Foreskin keratinocyte (primary cell): ENCODE measurements at places on chromosomes 3 and 15. TPM values are rescaled to one million over a fixed set of nuclear protein-coding genes. Genes with fewer than 3 reads are reported as not detected.

Gene DAZL
- not detected in 2 replicates for total RNA-seq

- peak; percentile 34 for DNase-seq
Measured at GRCh38 chr15:101207867-101208288, 44.0 kb downstream of the CHSY1 start.

DNA sequence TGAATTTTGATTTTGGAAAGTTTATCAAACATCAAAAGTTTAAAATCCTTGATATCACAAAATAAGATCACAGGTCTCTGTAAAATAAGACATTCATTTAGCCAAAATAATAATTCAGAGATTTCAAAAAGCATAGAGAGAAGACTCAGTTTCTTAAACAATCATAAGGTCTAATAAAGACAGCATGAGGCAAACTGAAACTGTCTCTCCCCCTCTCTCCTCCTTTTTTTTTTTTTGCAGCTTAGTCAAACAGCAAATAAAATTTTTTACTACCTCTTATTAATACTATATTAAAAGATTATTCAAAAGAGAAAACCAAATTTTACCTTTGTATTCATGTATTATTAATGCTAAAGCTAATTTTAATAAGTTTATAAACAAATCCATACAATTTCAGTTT, 57.4 kb downstream of the OSTN start:
- DNase-seq: no peak

DNA sequence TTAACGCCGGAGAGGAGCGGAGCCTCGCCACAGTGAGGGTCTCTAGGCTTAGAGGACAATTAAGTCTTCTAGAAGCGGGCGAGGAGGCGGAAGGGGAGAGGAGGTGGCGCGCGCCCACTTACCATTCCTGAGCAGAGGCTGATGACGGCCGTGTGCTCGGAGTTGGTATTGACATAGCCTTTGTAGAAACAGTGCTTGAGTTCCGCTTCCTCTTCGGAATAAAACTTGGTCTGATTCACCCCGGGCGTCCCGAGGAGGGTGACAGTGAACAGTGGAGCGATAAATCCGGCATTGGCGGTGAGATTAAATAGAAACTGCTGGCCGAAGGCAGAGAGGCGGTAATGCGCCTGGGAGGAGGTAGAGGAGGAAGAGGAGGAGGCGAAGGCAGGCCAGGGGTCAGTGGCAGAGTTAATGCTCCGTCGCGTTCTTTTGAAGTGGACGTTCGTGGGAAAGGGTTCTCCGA, 1.3 kb downstream of the ADAMTS9 start:
- DNase-seq: peak; percentile 53

Gene ZNF774
- total RNA-seq: 1.9 and 2.2 TPM in 2 replicates

Gene FOXL2NB
- total RNA-seq: 0.25 and 0.92 TPM in 2 replicates

Gene ACAN
- not detected in 2 replicates for total RNA-seq

DNA sequence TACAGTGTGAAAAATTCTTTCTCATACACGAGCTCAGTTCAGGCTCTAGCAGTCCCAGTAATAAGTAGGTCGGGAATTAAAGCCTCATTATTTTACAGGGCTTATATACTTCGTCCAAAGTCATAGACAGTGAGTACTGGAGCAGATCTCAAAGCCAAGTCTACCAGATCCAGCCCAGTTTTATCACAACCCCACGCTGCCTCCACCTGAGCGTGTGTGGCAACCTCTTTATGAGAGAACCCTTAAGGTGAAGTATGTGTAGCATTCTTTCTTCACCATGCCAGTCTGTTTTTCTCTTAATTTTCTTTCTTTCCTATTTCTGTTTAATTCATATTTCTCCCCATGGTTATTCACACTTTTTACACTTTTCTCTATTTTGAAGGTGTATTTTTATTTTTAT, 574.6 kb upstream of the ARPP21 start:
- no peak for DNase-seq

DNA sequence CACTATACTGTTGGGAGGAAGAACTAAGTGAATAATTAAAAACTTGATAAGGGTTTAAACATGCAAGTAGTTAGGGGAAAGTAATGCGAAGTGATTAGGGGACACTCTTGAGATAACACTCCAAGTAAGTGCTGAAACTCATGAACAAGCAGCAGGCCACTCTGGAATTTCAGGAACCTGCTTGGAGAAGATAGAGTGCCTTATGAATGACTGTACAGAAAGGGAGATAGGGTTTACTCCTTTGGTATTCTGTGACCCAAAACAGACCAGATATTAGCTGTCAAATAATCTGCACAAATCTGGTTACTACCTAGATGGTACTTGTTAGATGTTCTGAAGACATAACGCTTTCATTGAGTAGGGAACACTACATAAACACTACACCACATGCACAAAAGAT, 85.6 kb downstream of the FRMD4B start:
- DNase-seq: no peak

DNA sequence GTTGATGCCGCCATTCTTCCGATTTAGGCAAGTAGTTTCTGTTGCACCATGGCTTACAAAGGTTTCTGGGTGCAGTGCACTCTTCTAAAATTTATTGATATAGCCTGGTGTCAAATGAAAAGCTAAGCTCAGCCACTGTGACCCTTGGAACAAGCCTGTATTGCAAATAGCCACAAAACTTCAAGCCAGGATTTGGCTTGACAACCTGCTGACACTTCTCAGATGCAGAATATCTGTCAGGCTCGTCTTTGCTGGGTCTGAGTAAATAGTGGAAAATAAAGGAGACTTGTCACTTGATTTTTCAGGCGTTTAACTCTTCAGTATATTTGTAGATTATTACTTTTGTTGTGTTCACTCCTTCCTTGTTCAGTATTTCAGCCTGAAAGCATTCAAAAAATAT, 871.8 kb downstream of the OTOL1 start:
- no peak for DNase-seq

Gene SOX2
- total RNA-seq: 0.07 and 0.32 TPM in 2 replicates

- DNase-seq: no peak
Measured at GRCh38 chr3:28761375-28761774, 412.8 kb upstream of the AZI2 start.

- no peak for DNase-seq
Measured at GRCh38 chr3:42182555-42182954, 83.4 kb downstream of the CCK start.

DNA sequence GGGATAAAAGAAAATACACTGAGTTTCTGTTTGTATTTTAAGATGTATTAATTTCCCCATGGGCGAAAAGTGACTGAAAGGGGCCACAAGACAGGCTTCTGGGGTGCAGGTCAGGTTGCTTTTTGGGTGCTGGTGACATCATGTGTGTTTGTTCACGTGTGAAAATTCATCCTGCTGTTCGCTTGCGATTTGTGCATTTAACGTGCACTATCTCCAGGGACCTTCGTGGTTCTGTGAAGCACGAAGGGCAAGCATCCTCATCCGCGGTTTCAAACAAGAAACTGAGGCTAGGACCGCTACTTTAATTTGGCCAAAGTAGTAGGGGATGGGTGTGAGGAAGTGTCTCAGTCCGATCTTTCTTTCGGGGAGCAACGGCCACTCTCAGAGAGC, 1.6 kb upstream of the SMAD6 start:
- no peak for DNase-seq

Gene CLDN11
- 4.8 and 22.6 TPM in 2 replicates for total RNA-seq

DNA sequence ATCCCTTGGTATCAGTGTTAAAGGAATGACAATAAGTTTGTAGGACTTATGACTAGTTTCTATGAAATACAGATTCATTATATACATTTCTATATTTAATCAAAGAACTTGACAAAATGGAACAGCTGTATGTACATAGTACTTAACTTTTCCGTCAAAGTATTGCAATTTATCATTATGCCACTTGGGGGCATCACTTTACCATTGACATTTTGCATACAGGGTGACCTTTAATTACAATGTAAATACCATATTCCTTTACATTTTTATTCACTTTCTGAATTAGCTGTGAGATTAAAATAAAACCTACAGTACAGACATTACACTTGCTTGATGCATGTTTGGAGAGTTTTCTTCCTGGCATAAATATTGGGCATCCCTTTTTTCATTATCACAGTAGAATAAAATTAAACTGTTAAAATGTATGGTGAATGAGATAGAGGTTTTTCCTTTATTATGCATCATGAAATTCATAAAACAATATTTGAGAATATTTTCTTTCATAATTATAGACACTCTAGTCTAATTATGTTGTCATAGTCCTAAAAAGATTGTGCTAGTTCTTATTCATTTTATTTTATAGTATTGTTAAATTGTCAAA, 6.9 kb downstream of the NEK11 start:
- DNase-seq: no peak

DNA sequence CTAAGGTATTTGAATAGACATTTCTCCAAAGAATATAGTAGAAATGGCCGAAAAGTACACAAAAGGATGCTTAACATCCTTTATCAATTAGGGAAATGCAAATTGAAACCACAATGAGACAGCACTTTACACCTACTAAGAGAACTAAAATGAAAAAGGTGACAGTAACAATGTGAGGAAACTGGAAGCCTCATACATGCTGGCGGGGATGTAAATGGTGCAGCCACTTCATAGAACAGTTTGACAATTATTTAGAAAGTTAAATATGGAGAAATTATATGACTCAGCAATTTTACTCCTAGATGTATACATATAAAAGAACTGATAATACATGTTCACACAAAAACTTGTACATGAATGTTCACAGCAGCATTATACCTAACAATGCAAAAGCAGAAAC, 13.4 kb downstream of the SPICE1 start:
- no peak for DNase-seq

DNA sequence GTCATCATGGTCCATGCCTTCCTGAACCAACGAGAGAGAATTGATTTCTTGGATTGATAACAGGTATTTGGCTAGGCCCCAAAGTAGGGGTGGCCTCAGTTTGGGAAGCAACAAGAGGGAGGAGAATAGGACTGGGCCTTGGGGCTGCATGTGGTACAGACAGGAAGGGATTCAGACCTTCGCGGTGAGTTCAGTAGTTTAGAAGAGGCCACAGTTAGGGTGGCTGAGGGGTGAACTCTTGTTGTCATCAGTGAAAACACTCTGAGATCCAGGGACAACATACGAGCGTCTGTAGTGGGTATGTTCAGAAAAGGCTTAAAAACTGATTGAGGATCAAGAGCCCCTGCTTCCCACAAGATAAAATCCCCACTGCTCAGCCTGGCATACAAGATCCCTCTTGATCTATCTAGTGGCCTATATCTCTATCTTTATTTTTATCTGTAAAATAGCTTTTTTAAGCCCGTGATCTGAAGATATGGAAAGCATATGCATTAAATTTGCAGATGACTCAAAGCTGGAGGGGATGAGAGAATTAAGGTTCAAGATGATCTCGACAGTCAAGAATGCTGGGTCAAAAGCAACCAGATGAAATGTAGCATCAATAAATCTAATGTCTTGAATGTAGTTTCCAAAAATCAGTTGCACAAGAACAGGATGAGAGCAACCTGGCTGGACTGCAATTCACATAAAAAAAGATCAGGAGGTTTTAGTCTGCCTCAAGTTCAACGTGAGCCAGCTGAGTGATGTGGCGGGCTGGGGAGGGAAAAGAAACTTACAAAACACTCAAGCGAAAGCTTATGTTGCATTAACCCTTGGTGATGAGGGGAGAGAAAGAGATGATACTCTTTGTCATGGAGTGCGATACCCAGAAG, 221.1 kb upstream of the TLE3 start:
- peak; percentile 79 for DNase-seq

DNA sequence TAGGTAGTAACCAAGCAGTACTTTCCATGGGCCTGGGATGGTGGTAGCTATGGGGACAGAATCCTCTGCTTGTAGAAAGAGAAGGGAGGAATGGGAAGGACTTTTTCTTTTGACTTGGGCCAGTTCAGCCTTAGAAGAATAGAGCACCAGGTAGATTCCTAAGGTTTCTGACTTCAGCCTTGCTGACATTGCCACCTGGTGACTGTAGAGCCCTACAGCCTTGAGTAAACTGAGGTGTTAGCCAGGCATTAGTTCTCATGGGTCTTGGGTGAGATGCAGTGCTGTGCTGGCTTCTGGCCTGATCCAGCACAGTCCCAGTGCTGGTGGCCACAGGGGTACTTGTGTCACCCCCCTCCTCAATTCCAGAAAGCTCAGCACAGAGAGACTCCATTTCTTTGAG, 171.1 kb downstream of the ZBBX start:
- no peak for DNase-seq

DNA sequence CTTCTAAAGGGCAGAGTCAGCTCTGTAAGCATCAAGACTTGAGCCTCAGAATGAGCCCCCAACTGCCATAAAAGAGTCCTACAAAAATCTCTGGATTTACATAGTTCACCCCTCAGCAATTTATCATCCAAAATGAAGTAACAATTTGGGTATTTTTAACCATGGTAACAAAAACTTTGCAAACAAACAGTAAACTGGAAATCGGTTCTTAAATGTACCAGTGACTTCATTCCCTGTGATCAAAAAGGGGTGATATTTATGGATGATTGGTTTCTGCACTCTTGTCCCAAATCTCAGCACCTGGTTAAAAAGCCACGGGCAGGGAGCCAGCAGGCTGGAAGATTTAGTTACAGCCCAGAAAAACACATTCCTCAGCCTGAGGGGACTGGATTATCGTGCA, 73.6 kb downstream of the TFG start:
- no peak for DNase-seq

DNA sequence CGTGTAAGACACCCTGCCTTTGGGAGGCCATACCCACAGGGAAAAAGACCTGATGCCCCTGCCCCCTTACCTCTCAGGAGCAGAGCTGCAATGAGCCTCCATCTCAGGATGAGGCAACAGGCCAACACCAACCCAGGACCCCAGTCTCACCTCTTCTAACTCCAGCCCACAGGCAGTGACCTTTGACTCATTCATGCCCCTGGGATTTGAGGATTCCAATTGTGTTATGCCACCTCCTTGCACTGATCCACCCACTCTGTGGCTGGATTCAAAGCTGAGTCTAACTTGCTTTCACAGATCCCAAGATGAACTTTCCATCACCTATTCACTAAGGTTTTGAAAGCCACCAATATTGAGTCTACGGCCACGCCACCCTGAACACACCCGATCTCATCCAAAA, 64.7 kb downstream of the MINAR1 start:
- no peak for DNase-seq

DNA sequence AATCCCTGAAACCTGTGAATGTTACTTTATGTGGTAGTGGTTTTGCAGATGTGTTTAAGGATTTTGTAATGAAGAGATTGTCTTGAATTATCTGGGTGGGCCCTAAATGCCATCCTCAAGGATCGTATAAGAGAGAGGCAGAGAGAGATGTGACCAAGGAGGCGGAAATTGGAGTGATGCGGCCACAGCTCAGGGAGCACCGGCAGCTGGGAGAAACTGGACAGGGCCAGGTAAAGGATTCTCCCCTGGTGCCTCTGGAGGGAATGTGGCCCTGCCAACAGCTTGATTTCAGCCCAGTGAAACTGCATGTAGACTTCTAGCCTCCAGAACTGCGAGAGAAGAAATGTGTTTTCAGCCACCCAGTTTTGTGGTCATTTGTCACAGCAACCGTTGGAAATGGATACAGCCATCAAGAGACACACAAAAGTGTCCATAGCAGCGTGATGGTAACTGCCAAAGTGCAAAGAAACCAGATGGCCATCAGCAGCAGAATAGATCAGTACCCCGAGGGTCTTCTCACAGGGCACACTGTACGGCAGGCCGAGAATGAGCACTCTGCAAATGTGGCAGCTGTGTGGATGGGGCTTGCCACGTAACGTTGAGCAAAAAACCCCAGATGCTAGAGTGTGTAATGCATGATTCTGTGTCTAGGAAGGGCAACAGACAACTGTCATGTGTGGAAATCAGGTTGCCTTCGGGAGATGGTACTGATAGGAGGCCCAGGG, 12.2 kb downstream of the APBA2 start:
- no peak for DNase-seq

- no peak for DNase-seq
Measured at GRCh38 chr15:85531083-85531482, 150.7 kb downstream of the AKAP13 start.

GRCh38 chr15:63869371-63870042, 35.8 kb upstream of the HERC1 start:
- DNase-seq: no peak

- no peak for DNase-seq
Measured at GRCh38 chr15:44366971-44367370, 60.5 kb upstream of the CTDSPL2 start.
